K562 (cell line): ENCODE measurements at places on chromosomes 1 and 21. TPM values are rescaled to one million over a fixed set of nuclear protein-coding genes. Genes with fewer than 3 reads are reported as not detected.

DNA sequence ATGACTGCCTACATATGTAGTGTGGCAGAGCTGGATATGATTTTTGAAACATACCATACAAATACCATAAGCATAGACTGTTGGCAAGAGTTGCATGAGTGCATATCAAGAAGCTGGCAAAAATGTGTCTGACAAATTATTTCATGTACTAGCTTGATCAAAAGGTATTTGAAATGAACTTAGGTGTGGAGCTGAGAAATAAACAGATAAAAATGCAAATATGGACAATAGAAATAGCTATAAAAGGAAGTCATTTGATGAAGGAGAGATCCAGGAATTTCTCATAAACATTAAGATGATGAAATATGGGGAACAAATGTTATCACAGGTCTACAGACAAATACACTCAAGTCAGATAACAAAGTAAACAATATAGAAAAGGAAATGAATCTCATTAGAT, 609.1 kb downstream of the PTPRC start:
- no peaks in the 10 kb centered on the region for H3K27me3 ChIP-seq
- no peak overlapping the region for H3K4me3 ChIP-seq
- H3K4me1 ChIP-seq = no peaks in the 10 kb centered on the region
- no peak for DNase-seq
- H3K36me3 ChIP-seq = no peaks in the 10 kb centered on the region

Gene FAM151A
- total RNA-seq = not detected in 2 replicates

GRCh38 chr1:59378621-59379370, 81.9 kb downstream of the FGGY start:
- no peak overlapping the region for H3K27ac ChIP-seq
- no peaks in the 10 kb centered on the region for H3K27me3 ChIP-seq
- no peaks in the 10 kb centered on the region for H3K36me3 ChIP-seq

- no peak overlapping the region for H3K27ac ChIP-seq
- peaks cover 14% of the 10 kb centered on the region for H3K27me3 ChIP-seq
- no peaks in the 10 kb centered on the region for H3K36me3 ChIP-seq
- no peak overlapping the region for H3K4me3 ChIP-seq
- DNase-seq = no peak
Observed at GRCh38 chr21:29232530-29233255, 66.0 kb upstream of the BACH1 start.

- H3K27me3 ChIP-seq = no peaks in the 10 kb centered on the region
- H3K4me1 ChIP-seq = no peaks in the 10 kb centered on the region
- no peak overlapping the region for H3K4me3 ChIP-seq
- no peak for DNase-seq
- peaks cover 44% of the 10 kb centered on the region for H3K36me3 ChIP-seq
Observed at GRCh38 chr1:32848354-32849063, 22.2 kb downstream of the FNDC5 start.

GRCh38 chr21:31665397-31665796, 5.9 kb downstream of the SOD1 start:
- H3K27ac ChIP-seq = no peak overlapping the region
- H3K36me3 ChIP-seq = peaks cover 90% of the 10 kb centered on the region
- H3K4me1 ChIP-seq = peaks cover 23% of the 10 kb centered on the region; the same call in 2 of the 3 replicates
- no peak for DNase-seq
- H3K4me3 ChIP-seq = no peak overlapping the region

Gene AJAP1
- not detected in 2 replicates for total RNA-seq

DNA sequence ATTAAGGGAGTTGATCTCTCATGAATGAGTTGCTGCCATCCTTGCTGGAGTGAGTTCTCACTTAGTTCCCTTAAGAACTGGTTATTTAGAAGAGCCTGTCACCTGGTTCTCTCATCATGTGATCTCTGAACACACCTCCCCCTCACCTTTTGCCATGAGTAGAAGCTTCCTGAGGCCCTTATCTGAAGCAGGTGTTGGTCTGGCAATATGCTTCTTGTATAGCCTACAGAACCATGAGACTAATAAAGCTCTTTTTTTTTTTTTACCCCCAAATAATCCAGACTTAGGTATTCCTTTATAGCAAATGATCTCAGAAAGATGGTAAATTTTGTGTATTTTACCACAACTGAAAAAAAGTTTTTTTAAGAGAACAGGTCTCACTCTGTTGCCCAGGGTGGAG, 158.0 kb downstream of the EIF4G3 start:
- no peaks in the 10 kb centered on the region for H3K36me3 ChIP-seq
- peaks cover 10% of the 10 kb centered on the region for H3K4me1 ChIP-seq
- H3K27ac ChIP-seq = no peak overlapping the region
- H3K27me3 ChIP-seq = no peaks in the 10 kb centered on the region
- DNase-seq = no peak
- no peak overlapping the region for H3K4me3 ChIP-seq
